ENCODE measurements at places on chromosomes 6 and 20.
A peak's percentile ranks its signal among the peaks of the same experiment; 100 is the strongest.

DNA sequence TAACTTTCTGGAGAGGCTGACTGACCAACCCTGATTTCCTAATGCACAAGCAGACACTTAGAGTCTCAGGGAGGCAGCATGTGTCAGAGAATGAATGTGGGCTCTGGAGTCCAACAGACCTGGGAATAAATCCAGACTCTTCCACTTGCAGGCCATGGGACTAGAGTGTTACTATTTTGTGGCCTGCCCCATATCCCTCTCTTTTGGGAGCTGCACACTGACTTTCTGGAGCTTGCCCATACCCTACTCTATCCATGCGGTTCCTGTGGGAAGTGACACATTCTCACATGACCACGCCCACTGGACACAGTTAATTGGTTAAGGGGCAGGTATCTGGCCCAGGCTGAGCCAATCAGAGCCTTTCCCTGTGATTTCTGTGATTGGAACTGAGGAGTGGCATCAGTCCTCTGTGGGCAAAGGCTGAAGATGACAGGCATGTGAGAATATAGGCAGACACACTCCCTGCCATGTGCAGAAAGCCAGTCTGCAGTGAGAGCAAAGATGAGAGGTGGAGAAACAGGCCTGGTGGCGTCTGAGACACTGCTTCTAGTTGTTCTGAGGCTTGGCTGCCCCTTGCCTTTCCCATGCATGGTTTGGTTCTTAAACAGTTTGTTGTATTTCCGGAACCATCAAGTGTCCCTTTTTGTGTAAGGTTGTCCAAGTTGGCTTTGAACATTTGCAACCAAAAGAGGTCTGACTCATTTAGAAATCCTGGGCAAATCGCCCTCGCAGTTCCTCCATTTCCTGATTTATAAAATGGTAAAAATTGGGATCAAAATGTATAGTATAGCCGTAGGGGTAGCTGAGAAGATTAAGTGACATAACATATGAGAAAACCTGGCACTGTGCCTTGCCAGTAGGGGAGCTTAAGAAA, 125.6 kb downstream of the CDC5L start:
- DNase-seq: no peak

- DNase-seq: no peak
Measured at GRCh38 chr6:47103931-47104330, 61.8 kb upstream of the ADGRF1 start.

DNA sequence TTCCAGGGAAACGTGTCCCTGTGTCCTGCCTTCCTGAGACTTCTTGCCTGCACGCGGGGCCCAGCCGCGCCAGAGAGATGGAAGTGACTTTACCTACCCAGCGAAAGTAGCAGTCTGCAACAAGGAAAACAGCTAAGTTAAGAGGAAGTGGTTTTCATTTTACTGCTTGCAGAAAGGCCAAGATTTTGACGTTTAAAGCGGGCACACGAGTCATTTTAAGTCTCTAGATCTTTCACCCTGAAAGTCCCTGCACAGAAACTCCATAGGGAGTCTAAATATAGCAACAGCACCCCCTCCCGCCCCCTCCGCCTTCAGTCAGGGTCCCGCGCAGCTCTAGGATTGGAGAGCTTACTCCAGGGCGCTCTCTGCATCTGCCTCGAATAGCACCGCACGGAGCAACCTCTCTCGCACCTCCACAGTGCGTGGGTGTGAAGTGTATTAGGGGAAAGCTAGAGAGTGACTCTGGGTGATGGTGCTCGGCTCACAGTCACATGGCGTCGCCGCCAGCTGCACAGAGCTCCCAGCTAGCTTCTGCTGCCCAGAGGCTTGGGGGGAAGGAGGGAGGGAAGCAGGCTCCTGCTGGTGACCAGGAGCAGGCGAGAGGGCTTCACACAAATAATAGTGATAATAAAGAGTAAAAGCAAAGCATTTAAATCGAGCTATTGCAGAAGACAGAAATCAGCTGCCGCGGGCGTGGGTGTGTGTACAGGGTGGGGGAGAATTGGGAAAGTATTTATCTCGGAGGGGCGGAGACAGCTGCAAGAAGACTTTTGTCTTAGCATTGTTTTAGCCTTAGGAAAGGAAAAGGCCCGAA, 1.8 kb upstream of the KCNQ5 start:
- peak; percentile 40 for DNase-seq

- no peak for DNase-seq
Measured at GRCh38 chr6:97049253-97050011, 124.9 kb downstream of the KLHL32 start.

DNA sequence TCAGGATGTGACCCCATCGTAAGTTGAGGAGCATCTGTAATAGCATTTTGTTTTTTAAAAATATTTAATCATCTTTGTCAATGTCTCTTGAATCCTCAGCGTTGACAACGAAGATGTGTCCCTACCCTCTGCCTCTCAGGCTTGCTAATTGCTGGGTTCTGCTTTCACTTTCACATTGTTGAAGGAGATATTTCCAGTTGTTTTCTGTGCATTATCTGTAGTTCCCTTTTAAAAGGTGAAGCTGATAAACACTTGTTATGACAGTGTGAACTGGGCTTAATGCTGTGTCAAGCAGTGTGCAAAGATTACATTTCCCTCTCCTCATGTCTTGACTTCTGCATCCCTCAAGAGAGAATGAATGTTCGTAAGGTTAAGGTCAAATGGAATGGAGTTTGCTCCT, 54.9 kb downstream of the CSE1L start:
- no peak for DNase-seq

DNA sequence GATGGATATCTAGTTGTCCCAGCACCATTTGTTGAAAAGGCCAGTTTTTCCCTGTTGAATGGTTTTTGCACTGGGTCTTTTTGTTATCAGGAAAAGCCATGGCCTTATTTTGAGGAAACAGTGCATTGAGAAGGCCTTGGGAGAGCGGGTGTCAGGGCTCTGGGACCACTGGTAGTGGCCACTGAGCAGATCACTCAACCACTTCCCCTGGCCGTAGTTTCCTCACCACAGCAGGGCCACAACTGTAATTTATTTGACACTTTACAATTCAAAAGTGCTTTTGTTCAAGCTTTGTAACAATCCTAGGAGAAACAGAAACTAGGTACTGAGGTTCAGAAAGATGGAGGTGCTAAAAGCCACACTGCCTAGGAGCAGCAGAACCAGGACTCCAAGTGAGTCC, 281.8 kb downstream of the GMDS start:
- no peak for DNase-seq

DNA sequence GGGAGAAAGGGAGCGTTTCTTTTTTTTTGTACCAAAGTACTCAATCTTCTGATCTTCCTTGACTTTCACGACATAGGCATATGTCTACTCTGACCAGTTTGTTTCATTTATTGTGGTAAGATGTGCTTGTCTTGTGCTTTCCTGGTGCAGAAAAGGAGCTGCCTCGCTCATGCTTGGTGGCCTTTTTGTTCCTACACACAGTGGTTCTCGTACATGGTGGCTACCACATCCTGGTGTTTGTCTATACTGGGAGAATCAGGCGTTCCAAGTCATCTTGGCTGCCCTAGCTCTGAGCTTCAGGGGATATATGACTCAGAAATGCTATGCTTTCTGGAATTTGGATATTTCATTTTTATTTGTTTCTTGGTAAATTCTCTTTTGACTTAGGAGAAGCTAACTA, 31.8 kb downstream of the MYB start:
- no peak for DNase-seq

GRCh38 chr6:137416376-137417109, 77.7 kb downstream of the OLIG3 start:
- DNase-seq: no peak

DNA sequence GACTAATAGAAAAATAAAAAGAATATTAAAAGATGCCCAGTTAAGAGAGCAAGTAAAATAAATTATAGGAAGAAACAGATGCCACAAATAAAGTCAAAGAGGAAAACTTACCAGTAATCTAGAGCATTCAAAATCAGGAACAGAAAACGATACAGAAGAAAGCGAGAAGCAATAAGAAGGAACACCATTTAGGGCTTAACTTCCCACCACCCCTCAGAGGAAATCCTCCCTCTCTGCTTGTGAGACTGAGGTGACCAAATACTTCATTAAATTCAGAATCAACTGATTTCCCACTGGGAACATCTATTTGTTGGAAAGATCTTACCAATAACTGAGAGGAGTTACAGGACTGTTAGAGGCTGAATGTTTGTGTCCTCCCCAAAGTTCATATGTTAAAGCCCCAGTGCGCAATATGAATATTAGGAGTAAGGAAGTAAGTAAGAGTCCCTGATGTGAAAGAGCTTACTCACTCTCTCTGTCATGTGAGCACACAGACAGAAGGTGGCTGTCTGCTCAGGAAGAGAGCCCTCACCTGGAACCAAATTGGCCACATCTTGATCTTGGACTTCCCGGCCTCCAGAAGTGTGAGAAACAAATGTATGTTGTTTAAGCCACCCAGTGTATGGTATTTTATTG, 19.5 kb downstream of the KATNA1 start:
- DNase-seq: no peak

- DNase-seq: no peak
Measured at GRCh38 chr6:119112812-119113530, 34.5 kb upstream of the FAM184A start.

DNA sequence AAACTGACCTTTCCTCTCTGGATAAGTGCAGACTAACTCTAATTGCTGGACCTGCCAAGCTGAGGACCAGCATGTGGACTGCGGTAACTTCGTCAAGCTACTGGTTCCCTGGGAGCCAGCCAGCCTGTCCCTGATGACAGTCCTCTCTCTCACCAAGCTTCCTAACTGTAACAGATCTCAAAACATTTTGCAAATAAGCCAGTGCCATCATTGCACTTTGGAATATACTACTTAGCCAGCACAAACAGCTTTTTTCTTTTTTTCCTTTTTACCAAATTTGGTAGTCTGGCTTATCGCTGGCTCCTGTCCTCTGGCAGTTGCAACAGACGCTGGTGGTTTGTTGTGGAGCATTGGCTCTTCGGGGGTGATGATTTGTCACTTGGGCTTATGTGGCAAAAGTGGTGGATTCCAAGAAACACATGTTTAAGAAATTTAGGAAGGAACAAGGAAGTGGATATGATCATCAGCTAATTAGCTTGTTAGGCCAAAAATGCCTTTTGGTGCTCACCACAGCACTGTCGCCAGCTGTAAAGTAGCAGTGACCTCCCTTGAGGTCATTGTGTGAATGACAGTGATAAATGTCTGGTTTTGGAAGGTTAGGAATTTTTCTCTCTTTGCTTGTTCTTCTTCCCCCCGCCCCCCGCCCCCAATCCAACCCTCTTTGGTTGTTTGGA, 171.7 kb downstream of the CLIC5 start:
- no peak for DNase-seq

DNA sequence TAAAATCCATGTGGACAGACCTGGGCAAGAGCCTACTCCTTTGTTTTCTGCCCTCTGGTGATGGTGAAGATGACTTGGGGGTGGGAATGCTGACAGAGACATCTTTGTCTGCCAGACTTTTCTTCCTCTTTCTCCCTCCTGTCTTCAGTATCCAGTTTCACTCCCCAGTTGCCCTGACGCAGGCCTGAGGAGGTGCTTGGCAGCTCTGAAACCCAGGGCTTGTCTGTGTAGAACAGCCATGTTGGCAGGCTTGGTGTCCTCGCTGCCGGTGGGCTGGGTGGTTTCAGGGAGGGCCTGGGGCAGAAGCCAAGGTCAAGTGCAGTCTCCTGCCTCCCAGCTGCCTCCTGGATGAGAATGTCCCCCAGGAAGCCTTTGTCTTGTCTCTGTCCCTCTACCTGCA, 22.5 kb downstream of the CCDC167 start:
- no peak for DNase-seq

DNA sequence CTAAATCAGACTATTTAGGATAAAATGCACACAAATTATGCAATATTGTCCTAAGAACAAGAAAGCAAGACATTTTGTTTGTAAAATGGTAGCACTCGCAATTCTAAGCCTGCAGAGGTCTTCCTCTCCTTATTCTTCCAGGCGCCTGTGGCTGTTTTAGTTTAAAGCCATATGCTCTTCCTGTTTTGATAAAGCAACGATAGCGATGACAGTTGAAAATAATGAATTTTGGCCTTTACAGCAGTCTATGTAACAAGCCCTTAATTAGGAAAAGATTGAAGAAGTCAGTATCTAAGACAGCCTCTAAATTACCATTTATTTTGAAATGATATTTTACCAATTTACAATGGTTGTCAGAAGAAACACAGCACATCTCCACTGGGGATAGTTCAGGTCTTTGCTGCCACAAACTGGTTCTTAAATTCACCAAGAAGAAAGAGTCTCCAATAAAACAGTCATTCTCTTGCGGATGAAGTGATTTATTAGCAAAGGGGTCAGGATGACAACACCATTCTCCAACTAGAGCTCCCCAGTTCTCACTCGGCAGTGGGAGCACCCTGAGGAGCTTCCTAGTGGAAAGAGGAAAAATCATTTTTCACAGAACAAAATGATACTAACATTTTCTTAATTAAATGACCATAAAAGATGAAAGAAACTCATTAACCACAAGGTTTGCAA, 21.4 kb downstream of the UBE3D start:
- no peak for DNase-seq

DNA sequence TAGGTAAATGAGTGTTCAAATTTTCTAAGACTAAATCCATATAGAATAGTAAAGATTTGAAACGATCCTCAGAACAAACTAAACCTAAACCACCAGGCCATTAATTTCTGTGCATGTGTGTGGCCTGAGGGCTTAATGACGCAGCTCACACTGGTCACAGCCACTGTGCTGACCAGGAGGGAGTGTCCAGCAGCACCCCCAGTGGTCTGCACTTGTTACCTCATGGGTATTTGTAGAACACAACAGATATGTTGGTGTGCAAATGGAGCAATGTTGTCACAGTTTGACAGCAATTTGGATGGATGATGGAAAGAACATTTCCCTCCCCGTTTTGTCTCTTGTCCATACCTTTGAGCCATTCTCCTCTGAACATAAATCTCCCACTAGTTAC, 122.4 kb upstream of the EXOC2 start:
- no peak for DNase-seq

DNA sequence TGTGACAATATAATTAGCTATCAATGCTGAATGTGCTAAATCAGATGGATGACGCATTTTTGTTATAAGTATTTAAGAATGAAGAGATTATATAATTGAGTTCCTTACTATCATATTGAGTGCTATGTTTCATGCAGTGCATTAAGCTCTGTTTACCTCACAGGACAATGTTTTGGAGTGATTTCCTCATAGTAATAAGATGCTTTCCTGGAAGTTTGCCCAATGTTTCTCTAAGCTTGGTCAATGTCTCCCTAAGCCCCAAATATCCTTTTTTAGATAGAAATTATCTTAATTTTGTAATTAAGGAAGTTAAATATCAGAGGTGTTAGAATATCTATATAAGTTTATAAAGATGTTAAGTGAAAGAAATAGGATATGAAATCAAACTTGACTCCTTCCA, 489.6 kb downstream of the MMUT start:
- no peak for DNase-seq

GRCh38 chr6:159461998-159462397, 231.0 kb downstream of the SOD2 start:
- no peak for DNase-seq

DNA sequence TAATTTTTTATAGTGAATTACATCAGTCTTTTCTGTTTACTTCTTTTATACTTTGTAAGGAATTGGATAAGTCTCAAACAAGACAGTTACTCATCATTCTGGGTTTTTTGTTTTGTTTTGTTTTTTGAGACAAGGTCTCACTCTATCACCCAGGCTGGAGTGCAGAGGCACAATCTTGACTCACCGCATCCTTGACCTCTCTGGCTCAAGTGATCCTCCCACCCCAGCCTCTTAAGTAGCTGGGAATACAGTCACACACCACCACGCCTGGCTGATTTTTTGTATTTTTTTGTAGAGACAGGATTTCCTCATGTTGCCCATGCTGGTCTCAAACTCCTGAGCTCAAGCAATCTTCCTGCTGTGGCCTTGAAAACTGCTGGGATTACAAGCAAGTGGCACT, 524.3 kb downstream of the EYS start:
- DNase-seq: no peak

Measured in stimulated activated CD8-positive, alpha-beta memory T cell treated with anti-CD3 and anti-CD28 coated beads, Interleukin-4, amount 100 ng/mL, for 1 hour (primary cell).